LHCN-M2 (cell line): ENCODE measurements at places on chromosomes 6 and 20. TPM values are rescaled to one million over a fixed set of nuclear protein-coding genes. Genes with fewer than 3 reads are reported as not detected.

The TMC2 gene
- not detected in 2 replicates for total RNA-seq

DNA sequence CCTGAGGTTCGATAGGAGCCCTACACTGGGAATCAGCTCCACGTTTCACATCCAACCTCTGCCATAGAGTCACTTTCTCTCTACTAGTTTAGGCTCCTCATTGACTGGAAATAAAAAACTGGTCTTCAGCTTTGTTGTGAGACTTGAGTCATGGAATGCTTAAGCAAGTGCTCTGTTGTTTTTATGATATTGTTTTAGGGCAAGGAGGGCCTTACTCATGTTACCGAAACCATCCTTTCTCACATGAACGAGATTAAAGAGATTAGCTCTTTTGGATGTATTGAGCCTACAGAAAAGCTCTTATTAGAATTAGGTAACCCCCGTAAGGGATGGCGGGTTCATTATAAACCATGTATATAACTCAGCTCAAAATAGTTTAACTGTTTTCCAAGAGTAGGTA, 6.9 kb upstream of the MOCS1 start:
- DNase-seq = no peak

The WFDC5 gene
- total RNA-seq = not detected in 2 replicates

The BPIFB2 gene
- not detected in 2 replicates for total RNA-seq

DNA sequence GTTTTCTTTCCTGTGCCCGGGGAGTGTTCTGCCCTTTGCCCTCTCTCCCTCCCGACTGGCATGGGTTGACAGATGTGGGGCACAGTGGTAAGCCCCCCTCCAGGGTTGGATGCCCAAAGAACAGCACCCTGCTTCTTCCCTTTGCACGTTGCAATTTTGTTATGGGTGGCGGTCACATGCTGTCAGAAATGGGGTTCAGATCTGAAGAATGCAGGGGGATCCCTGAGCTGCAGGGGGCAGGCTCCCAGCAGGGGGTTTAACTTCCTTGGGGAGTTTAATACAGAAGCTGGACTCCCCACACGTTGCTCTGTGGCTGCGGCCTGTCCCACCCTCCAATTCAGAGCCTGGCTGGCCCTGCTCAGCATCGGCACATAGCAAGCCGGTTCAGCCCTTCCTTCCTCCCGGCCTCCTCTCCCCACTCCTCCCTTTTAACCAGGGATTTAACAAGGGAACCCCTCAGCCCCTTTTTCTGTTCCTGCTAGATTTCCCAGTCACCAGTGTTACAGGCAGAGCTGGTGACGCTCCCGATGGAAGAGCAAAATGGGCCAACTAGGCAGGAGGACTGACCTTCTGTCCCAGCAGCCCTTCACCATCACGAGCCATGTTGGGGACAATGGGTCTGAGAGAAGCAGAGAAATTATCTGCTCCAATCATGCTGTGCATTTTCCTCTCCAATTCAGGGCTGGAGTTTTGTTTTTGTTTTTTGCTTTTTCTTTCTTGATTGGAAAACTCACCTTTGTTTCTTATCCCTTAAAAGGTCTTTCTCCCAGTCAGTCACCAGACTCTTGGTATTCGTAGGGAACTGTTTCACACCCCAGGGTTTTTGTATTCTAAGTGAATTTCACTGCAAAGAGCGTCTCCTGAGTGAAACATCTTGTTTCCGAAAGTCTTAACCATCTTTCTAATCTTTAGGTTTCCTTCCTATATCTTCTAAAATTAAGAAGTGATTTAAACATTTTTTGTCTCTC, 6.8 kb downstream of the FOXF2 start:
- DNase-seq = no peak
